Left ventricle myocardium superior (tissue), 1 donor: ENCODE measurements at places on chromosomes 16 and 17. TPM values are rescaled to one million over a fixed set of nuclear protein-coding genes. Genes with fewer than 3 reads are reported as not detected.

- no peak for DNase-seq
Measured at GRCh38 chr16:83258366-83258928, 549.3 kb upstream of the HSBP1 start.

DNA sequence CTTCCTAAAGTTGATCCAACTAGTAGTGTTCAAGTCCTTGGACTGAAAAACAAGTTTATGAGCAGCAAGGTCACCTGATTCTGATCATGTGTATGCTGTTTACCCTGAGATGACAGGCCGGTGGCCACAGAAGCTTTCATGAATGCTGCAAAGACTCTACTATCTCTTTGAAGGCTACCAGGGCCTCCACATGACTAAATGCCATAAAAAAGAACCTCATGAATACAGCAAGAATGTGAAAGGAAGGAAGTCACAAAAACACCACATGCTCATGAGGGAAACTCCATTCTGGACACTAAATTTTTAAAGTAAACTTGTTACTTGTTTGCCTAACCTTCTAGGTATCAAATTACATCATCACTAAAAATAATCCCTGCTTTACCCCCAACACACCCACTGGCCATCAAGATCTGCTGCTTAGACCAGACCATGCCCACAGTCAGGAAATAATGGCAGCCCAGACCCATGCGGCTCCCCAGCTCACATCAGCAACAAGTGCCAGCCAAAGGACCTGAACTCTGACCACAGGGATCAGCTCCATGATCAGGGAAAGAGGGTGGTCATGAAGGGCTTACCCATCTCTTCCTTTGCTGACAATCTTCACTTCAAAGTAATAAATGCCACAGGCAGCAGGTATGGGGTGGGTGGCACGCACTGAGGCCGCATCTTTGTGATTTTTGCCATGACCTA lies 1.4 kb downstream of the RANBP10 start:
- no peak for DNase-seq

- no peak for DNase-seq
Measured at GRCh38 chr17:65243838-65244625, 106.9 kb downstream of the RGS9 start.

DNA sequence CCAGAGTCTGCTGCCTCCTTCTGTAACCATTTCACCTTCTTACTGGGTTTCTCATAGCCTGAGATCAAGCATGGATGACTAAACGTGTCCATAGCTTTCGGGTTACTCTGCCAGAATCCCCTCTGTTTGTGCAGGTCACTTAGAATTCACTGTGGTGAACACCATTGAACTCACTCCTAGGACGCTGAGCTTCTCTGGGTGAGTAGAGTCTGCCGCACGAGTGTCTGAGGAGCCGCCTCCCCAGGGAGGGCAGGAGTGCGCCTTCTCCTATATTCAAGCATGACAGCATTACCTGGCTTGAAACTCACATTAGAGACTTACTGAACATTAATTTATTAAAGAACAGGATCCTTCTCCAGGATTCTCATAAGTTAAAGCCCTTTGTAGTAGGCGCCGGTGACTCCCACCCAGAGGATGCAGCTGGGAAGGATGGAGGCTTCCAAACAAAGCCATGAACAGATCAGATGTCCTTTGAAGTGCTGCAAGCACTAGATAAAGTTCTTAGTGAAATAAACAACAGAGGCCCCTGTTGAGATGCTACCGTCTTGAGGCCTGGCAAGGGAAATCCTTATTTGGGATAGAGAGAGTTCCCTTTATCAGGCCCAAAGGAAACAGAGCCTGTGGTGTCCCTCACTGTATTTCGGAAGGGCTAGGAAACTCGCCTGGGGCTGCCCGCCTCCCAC lies 144.6 kb upstream of the PLCG2 start:
- DNase-seq = no peak

DNA sequence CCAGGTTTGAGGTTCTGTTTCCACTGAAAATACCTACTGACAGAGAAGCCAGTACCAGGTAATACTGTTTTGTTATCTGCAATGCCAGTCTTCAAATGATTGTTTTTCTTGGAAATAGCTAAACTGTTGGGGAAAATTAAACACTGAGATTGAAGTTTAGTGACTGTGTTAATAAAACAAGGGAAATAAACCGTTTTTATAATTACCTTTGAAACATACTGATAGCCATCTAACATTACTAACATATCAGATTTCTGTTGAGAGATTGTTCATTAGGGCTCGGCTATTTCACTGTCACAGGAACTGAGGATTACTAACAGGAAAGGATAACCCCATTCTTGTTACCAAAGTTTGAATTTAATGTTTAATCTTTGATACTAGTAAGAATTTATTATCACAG lies 42.1 kb downstream of the CYB5B start:
- DNase-seq = no peak

DNA sequence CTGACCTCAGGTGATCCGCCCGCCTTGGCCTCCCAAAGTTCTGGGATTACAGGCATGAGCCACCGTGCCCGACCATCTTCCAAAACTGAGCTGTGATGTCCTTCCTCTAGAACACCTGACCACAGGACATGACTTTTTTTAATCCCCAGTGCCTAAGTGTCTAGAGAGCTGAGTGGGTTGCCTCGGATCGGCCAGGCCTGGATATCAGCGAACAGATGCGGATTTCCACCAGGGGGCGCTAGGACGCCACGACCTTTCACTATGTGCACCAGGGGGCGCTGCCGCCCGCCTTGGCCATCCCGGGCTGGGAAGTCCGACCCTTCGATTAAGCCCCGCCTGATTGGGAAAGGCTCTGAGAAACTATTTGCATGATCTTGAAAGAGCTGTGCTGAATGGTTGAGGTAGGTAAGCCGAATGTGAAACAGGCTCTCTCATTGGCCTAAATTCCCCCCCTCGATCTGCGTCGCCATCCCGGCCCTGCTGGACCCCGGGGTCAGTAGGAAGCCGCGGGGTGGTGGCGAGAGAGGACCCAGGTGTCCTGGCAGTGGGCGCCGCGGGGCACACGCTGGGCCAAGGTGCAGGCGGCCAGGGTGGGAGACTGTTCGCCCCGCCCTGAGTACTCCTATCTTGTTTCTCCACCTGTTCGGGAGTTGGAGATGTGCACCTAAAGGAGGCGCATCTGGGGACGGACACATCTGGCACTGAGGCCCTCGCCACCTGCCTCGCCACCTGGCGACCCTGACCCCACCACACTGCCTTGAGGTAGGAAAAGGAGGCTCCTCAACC lies at the start of gene ACBD4:
TSS of gene ACBD4 (plus strand) at position 496 of the 786 bp plus-strand sequence. CDS start 458 bp downstream, outside the sequence.
- peak; percentile 97 for DNase-seq

GRCh38 chr16:79195938-79196337 lies 404.6 kb downstream of the MAF start:
- no peak for DNase-seq

DNA sequence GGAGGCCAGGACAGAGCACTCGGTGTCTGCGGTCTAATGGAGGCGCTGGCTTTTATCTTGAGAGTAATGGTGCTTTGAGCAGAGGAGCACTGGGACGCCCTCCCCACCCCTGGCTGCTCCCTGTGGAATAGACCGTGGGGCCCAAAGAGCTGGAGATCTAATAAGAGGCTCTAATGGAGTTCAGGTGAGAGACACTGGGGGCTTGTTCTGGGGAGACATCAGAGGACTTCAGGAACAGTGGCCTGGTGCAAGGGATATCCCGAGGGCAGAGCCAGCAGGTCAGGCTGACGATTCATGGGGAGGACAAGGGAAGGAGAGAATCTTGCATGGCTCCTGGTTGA lies 9.5 kb upstream of the KRT19 start:
- DNase-seq = no peak

DNA sequence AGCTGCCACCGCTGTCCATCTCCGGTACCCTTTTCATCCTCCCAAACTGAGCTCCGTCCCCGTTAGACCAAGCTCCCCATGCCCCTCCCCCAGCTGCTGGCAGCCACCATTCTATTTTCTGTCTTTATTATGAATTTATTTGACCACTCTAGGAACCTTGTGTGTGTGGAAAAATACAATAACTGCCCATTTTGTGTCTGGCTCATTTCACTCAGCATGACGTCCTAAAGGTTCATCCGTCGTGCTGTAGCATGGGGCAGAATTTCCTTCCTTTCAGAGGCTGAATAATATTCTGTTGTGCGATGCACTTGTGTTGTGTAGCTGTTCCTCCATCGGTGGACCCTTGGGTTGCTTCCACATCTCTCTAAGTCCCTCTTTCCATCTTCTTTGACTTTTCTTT lies 263.1 kb downstream of the SEC14L1 start:
- DNase-seq = no peak

- no peak for DNase-seq
Measured at GRCh38 chr16:88978608-88979346, 1.8 kb upstream of the CBFA2T3 start.

GRCh38 chr17:28960256-28961061 lies 9.1 kb upstream of the PHF12 start:
- DNase-seq = no peak

GRCh38 chr16:16992975-16993765 lies 477.6 kb downstream of the XYLT1 start:
- DNase-seq = no peak

DNA sequence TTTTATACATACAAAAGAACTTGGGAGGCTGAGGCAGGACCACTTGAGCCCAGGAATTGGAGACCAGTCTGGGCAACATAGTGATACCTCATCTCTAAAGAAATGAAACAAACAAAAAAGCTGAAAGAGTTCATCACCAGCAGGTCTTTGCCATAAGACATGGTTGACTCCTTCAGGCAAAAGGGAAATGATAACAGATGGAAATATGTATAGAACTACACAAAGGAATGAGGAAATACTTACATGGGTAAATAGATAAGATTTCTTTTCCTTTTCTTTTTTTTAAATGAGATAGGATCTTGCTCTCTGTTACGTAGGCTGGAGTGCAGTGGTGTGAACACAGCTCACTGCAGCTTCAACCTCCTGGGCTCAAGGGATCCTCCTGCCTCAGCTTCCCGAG lies 165.3 kb downstream of the PARN start:
- no peak for DNase-seq

DNA sequence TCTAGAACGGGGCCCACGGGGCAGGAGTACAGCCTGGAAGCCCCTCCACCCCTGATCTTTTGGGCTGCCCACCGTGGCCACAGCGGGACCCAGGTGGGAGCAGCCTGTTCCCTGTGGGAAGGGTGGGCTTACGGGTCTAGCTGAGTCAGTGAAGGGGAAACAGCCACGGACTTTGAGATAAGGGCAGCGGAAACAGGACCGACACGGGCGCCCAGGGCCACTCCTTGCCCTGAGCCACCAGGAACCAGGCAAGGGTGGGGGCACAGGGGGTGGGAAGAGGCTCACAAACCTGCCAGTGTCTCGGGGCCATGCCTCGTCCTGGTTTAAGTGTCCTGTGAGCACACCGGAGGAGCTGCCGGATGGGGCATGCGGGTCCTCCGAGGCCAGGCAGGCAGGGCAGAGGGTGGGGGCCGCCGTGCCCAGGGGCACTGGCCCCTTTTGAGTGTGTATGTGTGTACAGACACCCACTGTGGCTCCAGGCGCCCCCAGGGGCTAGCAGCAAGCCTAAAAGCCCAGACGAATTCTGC lies 47.6 kb upstream of the PVALEF start:
- DNase-seq = no peak

DNA sequence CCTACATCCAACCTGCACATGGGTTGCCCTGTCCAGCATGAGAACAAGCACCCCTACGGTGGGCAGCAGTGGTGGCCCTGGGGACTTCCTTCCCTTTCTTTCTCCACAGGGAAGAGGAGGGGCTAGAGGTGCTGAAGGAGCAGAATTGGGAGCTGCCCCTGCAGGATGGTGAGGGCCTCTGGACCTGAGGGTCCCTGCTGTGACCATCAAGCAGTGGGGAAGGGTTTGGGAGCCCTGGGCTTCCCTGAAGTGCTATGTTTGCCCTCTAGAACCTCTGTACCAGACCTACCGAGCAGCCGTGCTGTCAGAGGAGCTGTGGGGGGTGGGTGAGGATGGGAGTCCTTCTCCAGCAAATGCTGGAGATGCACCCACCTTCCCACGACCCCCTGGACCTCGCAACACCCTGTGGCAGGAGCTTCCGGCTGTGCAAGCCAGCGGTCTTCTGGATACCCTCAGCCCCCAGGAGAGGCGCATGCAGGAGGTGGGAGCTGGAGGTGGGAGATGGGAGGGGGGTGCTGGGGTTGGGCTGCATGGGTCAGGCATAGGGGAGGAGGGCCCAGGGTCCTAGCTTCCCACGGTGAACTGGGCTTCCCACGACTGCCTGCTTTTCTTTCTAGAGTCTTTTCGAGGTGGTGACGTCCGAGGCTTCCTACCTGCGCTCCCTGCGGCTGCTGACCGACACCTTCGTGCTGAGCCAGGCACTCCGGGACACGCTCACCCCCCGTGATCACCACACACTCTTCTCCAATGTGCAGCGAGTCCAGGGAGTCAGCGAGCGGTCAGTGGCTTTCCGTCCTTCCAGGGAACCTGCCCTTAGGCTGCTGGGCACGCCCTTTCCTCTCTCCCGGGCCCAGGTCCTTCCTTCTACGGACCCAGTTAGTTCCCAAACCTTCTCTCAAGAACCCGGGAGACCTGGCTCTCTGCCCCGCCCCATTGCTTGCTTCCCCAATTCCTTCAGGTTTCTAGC lies 5.0 kb downstream of the ARHGEF15 start:
- no peak for DNase-seq

DNA sequence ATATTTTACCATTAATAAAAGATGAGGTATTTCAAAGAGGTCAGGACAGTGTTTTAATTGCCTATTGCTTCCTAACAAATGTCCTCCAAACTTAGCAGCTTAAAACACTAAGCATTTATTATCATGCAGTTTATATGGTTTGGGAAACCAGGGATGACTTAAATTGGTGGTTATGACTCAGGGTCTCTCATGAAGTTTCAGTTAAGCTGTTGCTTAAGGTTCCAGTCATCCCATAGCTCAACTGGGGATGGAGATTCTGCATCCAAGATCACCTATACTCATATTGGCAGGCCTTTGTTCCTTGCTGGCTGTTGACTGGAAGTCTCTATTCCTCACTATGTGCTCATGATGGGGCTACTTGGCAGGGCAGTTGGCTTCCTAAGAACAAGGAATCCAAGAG lies 1329.9 kb upstream of the GOT2 start:
- no peak for DNase-seq

- DNase-seq = no peak
Measured at GRCh38 chr17:49337884-49338283, 24.2 kb downstream of the ZNF652 start.

GRCh38 chr16:77662246-77662645 lies 60.1 kb upstream of the NUDT7 start:
- no peak for DNase-seq

SUZ12 gene
- total RNA-seq = 14.1 TPM

FBXO39 gene
- not detected for total RNA-seq

C17orf100 gene
- 0.47 TPM for total RNA-seq

FOXF1 gene
- 0.25 TPM for total RNA-seq

TMC5 gene
- not detected for total RNA-seq
